Activated naive CD4-positive, alpha-beta T cell treated with anti-CD3 and anti-CD28 coated beads for 36 hours (primary cell): ENCODE measurements at places on chromosomes 16 and 17.

GRCh38 chr16:82011199-82011641 lies at the start of gene SDR42E1:
SDR42E1 (minus strand) TSS chr16:82011470; CDS start chr16:82000858, 10,612 bp downstream.
- peak; percentile 75 for DNase-seq

DNA sequence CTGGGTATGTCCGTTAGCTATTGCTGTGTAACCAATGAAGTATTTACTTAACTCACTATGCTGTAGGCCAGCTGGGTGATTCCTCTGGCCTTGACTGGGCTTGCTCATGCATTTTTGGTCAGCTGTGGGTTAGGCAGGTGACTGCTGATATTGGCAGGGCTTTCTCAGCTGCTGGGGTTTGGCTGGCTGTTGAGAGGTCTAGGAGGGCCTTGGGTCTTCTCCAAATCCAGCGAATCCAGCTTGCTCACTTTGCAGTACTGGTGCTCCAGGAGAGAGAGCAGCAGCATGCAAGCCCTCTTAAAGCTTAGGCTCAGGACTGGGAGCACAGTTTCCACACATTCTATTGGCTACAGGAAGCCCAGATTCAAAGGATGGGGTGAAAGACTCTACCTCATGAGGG lies 270.1 kb downstream of the PHKB start:
- DNase-seq: no peak

DNA sequence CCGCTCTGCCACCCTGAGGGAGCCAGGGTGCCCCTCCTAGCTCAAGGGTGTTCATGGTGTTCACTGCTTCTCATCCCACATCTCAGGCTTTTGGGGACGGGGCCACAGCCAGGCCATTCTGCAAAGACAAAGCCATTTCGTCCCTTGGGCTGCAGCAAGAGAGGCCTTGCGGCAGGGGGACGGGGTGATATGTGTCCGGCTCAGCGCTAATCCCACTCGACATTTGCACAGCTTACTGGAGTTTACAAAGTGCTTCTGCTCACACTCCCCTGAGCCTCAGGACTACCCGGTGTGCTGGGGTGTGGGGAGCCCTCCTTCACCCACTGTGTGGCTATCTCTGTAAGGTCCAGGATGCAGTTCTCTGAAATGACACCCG lies 84.3 kb downstream of the RTN4RL1 start:
- no peak for DNase-seq

DNA sequence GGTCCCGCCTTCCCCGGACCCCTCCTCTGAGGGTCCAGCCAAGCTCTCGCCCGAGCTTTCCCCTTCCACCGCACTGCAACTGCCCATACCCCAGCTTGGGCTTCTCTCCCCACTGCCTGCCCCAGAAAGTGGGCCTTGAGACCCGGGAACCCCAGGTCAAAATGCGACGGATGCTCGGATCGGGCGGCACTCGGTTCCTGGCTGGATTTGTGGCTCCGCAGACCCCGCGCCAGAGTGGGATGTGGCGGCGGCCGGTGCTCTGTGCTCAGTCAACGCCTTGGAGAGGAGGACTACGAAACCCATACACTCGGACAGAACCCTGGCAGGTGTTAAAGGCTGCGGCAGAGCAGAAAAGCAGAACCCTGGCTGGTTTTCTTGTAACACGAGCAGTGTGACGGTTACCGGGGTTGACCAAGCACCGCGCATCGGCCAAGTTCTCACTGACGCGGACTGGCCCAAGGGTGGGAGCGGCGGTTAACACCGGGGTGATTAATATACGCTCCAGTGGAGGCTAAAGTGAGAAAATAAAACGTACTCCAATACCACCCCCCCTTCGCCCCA lies 885 bp upstream of the SLFN13 start:
- no peak for DNase-seq

GRCh38 chr16:73198481-73198880 lies 150.6 kb upstream of the ZFHX3 start:
- no peak for DNase-seq

DNA sequence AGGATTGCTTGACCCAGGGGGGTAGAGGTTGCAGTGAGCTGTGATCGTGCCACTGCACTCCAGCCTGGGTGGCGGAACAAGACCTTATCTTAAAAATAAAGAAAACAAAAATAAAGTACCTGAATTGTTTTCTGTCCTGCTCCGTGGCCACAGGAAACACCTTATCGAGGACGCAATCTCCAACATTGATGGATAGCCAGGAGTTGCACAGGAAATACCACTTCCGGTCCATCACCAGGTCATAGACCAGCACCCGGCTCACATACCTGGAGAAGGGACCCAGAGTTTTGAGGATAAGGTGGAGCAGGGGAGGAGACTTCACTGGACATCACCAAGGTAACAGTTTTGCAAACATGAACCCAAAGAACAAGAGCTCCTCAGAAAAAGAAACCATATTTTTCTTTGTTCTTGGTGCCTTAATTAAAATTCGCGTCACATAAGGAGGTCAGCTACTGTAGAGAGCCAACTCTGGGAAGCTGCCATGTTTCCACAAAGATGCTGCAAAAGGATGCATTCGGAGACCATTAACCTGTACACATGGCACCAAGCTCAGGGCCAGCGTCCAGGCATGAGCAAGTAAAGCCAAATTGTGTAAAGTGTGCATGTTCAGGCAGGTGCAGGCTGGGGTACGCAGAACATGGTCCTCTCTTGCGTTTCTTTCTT lies 55.6 kb upstream of the GCSH start:
- no peak for DNase-seq

- no peak for DNase-seq
Observed at GRCh38 chr16:67149276-67150046, 1.3 kb downstream of the B3GNT9 start.
